NCI-H69 (cell line): ENCODE measurements at places on chromosomes 6 and 20.

DNA sequence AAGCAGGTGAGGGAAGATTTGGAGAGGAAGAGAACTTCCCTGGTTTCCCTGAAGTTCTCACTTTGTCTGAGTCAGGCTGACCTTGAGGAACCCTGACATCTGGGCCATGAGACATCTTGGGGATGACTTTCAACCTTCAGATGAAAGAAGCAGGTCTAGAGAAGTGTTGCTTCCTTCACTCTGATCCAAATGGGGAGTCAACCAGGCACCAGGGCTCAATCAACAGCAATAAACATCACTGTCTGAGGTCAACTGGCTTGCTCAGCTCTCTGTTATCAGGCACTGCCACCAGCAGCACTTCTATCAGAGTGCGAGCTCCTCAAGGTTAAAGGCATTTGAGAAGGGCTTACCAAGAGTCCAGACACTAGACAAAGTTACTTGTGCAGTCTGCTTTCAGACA lies 6.3 kb downstream of the ACOT8 start:
- no peak for DNase-seq

GRCh38 chr6:71011871-71012371 lies 55.1 kb upstream of the B3GAT2 start:
- DNase-seq = peak; percentile 74

DNA sequence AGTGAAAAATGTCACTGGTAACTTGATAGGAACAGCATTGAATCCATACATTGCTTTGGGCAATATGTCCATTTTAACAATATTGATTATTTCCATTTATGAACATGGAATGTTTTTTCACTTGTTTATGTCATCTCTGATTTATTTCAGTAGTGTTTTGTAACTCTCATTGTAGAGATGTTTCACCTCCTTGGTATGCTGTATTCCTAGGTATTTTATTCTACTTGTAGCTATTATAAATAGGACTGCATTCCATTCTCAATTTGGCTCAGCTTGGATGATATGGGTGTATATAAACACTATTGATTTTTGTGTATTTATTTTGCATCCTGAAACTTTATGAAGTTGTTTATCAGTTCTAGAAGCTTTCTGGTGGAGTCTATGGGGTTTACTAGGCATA lies 730.3 kb downstream of the DOK5 start:
- DNase-seq = no peak

DNA sequence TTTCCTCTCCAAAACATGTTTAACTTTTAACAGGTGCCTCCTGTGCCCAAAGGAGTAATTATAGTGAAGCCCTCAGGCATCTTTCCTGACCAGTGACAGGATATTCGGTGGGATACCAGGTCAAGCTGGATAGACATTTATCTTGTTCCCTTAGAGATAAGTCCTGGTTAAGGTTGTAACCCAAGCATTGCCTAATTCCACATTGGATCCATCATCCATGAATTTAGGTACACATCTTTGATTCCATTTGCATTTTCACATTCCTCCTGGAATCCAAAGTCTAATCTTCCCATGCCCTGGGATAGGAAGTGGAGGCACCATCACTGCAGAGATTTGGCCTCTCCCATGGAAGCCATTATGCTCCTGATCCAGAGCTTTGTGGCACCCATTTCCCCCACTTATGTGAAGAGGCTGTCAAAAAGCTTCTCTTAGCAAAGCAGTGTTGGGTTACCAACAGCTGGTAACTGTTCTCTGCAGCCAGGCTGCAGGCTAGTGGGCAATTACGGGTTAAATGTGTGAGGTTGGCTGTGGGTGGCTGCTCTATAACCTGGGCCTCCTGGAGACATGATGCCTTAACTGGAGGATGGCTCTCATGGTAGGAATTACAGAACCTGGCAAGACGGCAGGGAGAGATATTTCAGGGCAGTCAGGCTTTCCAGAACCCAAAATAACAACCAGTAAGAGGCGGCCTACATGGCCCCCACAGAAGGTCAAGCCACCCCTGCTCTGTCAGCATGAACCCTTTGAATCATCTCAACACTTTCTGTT lies 96.9 kb upstream of the VGLL2 start:
- no peak for DNase-seq

GRCh38 chr6:100671740-100672139 lies 207.0 kb upstream of the SIM1 start:
- no peak for DNase-seq

DNA sequence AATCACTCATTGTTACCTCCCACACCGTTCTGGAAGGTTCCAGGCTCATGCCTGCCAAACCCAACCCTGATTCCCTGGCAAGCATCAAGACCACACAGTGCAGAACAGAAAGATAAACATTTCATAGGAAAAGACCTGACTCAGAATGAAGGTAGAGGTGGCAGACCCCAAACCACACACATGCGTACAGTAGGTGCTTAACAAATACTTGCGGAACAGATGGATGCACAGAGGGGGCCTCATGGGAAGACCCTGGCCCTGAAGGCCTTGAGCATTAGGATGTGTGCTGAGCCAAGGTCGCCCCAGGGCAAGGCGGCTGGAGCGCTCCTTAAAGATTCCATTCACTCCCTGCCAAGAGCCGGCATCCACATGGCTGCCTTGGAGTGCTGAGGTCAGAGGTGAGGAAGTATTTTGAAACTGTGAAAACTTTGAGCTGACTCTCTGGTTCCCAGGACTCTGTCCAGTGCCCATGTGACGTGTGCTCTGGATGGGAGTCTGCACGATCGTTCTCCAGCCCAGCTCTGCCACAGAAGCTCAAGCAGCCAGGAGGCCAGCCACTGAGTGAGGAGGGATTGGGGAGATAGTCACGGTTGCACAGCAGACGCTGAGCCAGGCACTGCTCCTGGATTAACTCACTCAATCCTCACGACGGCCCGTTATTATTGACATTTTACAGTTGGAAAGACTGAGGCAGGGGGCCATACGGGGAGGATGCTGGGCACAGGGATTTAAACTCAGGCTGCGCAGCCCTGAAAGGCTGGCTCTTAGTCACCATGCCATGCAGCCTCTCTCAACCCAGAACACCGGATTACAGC lies 65.5 kb upstream of the AFDN start:
- no peak for DNase-seq

GRCh38 chr20:58850693-58851174 lies at the start of gene GNAS-AS1:
GNAS-AS1 (minus strand) TSS chr20:58850902.
- DNase-seq = peak; percentile 94

- no peak for DNase-seq
Measured at GRCh38 chr6:163170294-163170883, 244.1 kb upstream of the QKI start.

GRCh38 chr6:43725643-43726580 lies 38.3 kb upstream of the MRPS18A start:
- no peak for DNase-seq

- peak; percentile 1 for DNase-seq
Measured at GRCh38 chr20:43948455-43948854, 33.8 kb downstream of the TOX2 start.

DNA sequence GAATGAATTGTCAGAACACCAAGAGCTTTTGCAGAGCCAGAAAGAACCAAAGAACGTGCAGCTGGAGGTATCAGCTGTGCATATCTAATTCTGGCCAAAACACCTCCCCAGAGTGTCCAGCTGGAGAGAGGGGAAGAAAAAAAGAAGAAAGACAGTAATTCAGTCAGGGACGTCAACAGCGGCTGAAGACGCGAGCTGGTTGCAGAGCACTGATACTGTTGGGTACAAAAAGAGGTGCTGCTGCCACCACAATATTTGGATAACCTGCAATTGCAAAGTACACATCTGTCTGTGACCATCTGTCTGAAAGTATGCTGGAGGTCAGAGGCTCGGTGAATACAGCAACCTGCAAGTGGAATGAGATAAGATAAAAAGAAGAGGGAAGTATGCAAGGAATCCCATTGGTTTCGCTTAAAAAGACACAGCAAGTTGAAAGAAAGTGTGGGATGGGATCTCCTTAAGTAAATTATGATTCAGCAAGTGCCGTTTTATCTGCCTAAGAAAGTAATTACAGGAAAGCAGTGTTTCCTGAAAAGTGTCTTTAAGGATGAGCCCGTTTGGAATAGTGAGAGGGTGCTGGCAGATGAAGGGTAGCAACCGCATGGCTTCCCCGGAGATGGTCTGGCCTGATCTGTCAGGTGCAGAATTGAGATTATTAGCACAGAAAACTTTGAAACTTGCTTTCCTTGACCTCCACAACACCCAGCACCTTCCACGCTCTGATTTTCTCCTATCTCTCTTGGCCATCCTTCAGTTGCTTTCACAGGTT lies 189.9 kb upstream of the PRDM1 start:
- peak; percentile 21 for DNase-seq

DNA sequence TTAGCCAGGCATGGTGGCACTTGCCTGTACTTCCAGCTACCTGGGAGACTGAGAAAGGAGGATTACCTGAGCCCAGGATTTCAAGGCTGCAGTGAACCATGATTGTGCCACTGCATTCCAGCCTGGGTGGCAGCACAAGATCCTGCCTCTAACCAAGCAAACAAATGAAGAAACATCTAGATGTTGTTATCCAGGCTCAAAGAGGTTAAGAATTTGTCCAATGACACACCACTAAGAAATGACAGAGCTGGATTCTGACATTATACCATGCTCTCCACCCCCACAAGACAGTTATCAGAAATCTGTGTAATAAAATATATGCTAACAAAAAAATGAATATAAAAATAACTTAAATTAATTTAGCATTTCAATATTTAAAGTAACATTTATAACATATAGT lies 925.5 kb upstream of the SLC35B3 start:
- DNase-seq = no peak

DNA sequence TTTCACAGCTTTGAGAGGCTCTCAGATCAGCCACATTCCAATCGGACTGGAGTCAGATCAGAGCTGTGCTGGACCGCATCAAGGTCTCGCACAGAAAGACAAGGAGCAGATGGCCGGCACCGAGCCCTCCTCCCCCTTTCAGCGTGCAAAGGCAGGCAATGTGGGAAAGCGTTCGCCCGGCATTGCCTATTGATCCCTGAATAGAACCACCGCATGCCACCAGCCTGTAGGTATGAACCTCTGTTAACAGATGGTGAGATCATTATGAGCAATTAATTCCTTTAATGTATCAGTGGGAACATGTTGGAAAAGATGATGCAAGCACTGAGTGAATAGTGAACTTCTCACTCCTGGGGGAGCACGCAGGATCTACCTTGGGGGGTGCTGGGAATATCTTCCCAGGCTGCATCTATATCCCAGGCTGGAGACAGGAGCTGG lies 117.5 kb upstream of the ID4 start:
- peak; percentile 32 for DNase-seq

DNA sequence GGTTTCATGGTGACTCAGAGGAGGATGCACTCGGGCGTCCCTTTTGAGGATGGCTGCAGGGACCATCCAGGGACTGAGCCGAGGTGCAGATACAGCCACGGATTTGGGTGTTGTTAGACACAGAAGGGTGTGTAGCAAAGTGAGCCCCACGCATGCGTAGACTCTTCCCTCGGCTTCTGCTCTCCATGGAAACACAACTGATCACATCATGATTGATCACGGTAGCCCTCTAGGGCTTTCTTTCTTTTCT lies 606 bp upstream of the ULBP1 start:
- peak; percentile 61 for DNase-seq

DNA sequence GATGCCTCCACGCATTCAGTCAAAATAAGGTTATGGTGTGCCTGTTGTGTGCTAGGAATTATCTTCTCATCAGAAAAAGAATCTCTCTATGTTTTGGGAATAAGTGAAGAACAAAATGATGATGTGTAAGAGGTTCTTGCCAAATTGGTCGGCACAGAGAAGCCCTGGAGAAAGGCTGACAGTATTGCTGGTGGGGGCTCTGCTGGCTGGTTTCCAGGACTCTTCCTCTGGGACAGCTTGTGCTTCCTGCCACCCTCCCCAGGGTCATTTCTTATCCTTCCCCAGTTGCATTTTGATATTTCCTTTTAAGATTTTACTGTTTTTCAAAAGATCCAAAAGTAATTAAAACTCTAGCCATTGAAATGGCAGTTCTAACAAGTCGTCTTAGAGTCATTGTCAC lies 22.1 kb downstream of the CST4 start:
- DNase-seq = no peak

- DNase-seq = no peak
Measured at GRCh38 chr6:168132531-168133167, 53.6 kb upstream of the FRMD1 start.

GRCh38 chr20:47985092-47985850 lies 200.0 kb upstream of the SULF2 start:
- no peak for DNase-seq

- no peak for DNase-seq
Measured at GRCh38 chr6:105804424-105804823, 281.7 kb upstream of the PRDM1 start.
